ENCODE measurements at places on chromosomes 7 and 10.
A peak's percentile ranks its signal among the peaks of the same experiment; 100 is the strongest.

DNA sequence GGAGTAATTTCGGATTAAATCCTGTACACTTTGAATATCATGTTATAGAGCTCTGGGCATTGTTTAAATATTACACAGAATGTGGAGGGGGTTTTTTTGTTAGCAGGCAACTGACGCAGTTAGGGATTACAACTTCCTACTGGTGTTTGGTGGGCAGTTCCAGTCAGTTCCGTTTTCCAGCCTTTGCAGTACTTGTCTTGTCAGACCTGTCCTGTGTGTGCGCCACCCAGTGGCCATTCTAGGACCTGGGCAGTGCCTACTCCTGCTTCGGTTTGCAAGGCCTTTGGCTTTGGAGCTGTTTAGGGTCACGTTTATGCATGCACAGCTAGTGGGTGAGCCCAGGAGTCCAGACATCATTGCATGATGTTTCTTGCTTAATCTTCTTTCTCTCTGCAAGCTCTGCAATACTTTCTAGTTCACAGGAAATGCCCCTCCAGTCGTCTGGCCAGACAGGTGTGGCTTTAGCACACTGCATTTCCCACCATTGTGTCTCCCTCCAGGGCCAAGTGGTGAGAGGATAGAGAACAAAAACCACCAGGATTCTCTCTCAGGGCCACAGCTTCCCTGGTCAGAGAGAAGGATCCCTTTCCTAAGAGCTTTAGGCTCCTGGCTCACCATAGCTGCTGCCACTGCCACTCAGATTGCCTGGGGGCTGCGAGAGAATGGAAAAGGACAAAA, 96.5 kb upstream of the TARP start:
- DNase-seq, result peak; percentile 83

- DNase-seq, result no peak
Measured at GRCh38 chr10:33331379-33331694, 3.1 kb downstream of the NRP1 start.

GRCh38 chr7:34157137-34157536, 251.8 kb downstream of the BMPER start:
- peak; percentile 5 for DNase-seq

GRCh38 chr7:92832534-92833023, 3.8 kb downstream of the CDK6 start:
- DNase-seq, result no peak

DNA sequence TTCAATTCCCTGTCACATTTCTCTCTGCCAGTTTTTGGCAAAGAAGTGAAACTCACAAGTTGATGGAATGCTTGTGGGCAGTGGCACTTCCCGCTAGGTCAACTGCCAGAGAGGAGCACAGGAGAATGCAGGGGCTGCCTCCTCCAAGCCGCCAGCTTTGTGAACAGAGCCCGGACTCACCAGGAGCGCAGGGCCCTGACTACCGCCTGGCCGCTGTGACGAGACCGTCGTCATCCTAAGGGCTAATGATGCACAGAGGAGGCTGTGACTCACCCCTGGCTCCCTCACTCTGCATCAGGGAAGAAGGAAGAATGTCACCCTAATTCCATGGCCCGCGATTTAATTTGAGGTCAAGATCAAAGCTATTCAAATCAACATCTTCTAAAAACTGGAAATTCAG, 123.9 kb downstream of the TAX1BP1 start:
- no peak for DNase-seq

DNA sequence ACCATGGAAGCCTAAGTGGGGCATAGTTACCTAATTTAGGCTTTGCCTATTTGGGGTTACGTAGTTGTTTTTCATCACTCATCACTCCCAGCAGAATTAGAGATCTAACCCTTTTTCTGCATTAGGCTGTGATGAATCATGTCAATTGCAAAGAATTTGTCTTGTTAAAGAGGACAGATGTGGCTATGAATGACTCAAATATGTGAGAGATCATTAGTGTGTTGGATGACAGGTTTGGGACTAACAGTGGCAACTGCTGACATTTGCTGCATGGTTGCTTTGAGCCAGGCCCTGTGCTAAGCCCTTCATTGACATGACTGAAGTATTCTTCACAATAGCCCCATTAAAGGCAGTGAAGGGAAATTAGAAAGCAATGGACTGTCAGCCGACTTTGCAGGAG, 83.4 kb upstream of the BMPER start:
- peak; percentile 20 for DNase-seq

DNA sequence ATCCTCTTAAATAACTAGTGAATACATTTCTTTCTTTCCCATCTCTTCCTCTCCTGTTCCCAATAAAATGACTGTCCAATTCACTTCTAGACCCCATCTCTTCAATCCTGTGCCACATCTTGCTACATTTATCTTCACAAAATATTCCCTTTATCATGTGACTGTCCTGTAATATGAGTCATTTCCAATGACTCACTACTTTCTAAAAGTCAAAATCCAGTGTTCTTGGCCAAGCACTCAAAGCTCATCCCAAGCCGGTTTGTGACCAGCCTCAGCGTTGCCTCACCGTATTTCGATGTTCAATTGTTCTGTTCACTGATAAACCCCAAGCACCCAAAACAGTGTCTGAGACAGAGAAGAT, 104.7 kb downstream of the PARD3 start:
- peak; percentile 83 for DNase-seq

GRCh38 chr10:110503528-110504110, 5.9 kb downstream of the DUSP5 start:
- peak; percentile 36 for DNase-seq

- no peak for DNase-seq
Measured at GRCh38 chr7:120304674-120305073, 31.7 kb downstream of the KCND2 start.

- no peak for DNase-seq
Measured at GRCh38 chr10:75236178-75236825, 545 bp upstream of the COMTD1 start.

DNA sequence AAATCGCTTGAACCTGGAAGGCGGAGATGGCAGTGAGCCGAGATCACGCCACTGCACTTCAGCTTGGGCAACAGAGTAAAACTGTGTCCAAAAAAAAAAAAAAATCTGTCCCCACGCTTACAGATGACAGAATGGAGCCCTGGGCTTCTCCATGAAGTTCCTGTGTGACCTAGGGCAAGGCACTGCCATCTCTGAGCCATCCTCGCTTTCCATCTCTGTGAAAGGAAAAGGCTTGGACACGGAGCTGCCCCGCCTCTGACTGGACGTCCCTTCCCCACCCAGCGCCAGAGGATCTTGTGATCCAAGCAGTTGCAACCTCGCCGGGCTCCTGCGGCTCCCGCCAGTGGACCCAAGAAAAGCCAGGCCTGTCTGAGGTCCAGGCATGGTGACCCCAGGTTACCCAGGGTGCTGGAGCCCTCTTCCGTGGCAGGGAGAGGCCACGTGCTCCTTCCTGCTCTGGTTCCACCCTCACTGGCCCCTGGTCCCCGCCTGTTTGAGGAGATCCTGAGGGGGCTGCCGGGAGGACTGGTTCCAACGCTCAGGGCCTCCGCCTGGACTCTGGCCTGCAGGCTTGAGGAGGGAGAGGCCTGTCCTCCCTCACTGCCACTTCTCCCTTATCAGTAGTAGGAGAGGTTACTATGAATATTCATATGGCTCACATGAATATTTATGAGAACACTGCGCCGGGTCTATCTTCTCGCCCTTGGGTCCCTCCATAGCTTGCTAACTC, 25.6 kb upstream of the ELFN1 start:
- DNase-seq, result no peak

GRCh38 chr10:73039635-73040034, 57.0 kb downstream of the P4HA1 start:
- DNase-seq, result peak; percentile 83

Data from AG08395 (cell line).